ENCODE measurements at places on chromosomes 6 and 20.
A peak's percentile ranks its signal among the peaks of the same experiment; 100 is the strongest.

DNA sequence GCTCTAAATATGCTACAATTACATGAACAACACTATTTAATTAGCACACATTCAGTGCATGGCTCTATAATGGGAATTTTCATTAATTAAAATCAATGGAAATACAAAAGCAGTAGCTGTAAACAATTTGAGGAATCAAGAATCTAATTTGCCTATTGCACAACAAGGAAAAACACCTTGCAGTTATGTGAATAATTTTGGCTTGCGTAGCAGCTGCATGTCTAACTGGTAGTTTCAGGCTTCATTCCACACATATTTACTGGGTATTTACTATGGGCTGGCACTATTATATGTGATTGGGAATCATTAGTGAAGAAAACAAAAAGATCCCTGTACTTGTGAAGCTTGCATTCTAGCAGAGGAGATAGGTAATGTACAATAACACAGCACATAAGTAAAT lies 26.4 kb downstream of the KIF6 start:
- DNase-seq = no peak

- peak; percentile 63 for DNase-seq
Observed at GRCh38 chr6:52574709-52575501, 2.0 kb downstream of the TRAM2 start.

- no peak for DNase-seq
Observed at GRCh38 chr20:48273843-48274242, 488.6 kb upstream of the SULF2 start.

GRCh38 chr6:45843848-45844521 lies 171.7 kb downstream of the CLIC5 start:
- DNase-seq = no peak

DNA sequence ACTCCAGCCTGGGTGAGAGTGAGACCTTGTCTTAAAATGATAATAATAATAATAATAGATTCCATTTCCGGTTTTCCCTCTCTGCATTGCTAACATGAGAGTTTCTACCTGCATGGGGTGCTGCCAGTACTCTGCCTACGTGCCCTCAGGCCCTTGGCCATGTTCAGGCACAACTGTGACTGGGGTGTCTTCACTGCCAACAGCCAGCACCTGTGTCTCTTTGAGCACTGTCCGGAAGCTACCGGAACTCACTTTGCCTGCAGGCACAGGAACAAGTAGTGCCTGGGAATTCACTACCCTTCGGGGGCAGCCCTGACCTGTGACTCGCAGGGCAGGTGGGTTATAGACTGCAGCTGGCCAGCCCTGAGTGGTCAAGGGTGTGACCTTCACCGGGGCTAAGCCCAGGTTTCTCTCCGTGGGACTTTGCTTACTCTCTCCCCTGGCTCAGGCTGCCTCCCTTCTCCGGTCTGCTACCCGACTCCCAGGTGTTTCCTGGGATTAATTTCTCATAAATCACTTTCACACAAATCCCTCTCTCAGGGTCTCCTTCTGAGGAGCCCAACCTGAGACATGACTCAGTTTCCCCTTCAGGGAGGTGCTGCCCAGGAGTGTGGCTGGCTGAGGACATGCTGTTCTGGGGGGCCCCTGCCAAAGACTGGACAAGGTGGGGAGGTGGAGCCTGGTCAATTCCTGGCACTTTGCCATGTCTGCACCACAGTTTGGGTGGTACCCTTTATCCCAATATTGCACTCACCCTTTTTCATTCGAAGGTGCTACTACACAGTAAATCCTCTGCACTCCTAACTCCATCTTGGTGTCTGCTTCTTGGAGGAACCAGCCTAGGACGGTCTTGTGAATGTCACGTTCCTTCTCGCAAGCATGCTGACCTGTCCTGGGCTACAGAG lies 79.5 kb upstream of the RALGAPA2 start:
- no peak for DNase-seq

DNA sequence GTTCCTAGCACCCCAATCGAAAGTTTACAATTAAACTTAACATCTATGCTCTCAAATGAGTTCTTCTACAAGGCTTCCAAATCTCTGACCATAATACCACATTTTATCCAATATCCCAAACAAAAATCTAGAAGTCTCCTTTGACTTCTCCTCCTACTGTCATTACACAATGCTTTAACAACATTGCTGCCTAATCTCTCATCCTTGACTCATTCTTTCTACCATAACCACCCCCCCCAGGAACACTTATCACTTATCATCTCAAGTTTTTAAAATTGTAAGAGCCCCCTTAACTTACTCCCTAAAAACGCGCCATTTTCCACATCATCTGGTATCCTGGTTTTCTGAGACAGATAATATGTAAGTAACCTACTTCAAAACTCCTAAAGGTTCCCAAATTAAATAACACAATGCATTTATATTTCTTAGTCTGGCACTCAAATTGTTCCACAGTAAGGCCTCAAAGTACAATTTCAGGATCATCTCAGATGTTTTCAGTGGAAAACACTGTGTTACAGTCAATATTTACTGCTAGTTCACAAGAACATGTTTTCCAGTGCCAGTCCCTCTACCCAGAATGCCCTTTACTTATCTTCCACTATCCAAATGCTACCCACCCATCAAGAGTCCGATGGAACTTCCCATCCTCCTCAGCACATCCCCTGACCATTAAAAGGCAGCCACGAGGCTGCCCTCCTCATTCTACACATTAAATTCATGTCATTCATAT lies 308.2 kb upstream of the THEMIS start:
- DNase-seq = no peak

- no peak for DNase-seq
Observed at GRCh38 chr20:47428164-47428563, 71.7 kb upstream of the ZMYND8 start.

DNA sequence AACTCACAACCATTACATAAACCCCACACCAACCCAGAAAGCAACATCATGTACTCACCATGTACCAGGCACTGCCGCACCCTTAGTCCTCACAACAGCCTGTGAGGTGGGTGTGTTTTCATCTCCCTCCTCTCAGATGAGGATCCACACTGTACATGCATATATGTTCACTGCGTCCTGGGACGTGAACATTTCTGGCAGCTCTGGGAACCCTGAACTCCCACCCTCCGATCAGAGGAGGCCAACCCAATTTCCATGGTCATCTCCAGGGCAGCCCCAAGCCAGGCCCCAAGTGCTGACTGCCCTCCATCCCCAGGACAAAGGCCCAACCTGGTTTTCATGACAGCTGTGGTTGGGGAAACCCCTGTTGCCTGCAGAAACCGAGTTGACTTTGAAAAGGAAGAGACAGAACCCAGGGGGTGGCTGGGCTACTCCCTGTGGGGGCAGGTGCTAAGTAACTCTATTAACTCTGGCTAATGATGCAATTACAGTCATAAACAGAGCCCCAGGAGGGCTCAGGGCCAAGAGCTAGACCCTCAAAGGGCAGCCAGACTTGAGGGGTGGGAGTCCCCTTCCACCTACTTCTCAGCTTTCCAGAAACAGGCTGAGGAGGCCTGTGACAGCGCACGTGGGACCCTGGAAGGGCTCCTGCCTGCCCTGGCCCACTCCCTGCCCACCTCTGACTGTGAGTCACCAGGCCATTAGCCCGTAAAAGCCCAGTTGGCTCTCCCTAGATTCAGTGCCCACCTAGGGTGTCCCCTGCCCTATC lies 2.6 kb downstream of the TFEB start:
- peak; percentile 40 for DNase-seq

GRCh38 chr6:156421933-156422332 lies 355.2 kb upstream of the ARID1B start:
- no peak for DNase-seq

GRCh38 chr6:137550535-137550934 lies 56.3 kb upstream of the OLIG3 start:
- no peak for DNase-seq

- DNase-seq = no peak
Observed at GRCh38 chr6:121799574-121799973, 364.1 kb downstream of the GJA1 start.

DNA sequence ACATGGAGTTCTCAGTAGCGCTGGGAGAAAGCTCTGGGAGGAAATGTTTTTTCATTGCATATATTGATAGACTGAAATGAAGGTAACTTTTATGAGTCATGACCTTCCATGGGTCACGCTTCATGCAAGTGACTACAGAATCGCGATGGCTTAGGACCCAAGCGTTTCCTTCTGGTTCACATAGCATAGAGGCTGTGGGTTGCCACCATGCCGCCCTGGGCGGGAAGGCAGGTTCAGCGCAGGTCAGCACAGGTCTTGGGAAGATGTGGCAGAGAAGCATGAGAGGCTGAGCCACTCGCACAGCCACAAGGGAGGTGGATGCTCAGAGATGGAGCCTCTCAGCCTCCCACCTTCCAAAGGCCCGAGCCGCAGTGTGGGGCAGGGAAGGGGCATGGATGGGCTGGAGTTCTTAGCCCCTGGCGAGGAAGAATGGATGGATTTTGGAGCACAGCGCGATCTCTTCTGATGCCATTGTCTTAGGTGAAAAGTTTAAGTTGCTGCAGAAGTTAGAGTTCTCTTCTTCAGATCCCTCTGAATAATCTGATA lies 219.5 kb downstream of the SMOC2 start:
- no peak for DNase-seq

- peak; percentile 53 for DNase-seq
Observed at GRCh38 chr20:23995905-23996666, 7.5 kb upstream of the GGTLC1 start.

GRCh38 chr20:14612391-14612790 lies 275.0 kb upstream of the FLRT3 start:
- no peak for DNase-seq

GRCh38 chr20:57289391-57290177 lies 23.1 kb upstream of the BMP7 start:
- DNase-seq = no peak

- no peak for DNase-seq
Observed at GRCh38 chr20:63525185-63525584, 4.6 kb downstream of the PPDPF start.

- no peak for DNase-seq
Observed at GRCh38 chr6:20173833-20174792, 38.2 kb downstream of the MBOAT1 start.

- DNase-seq = no peak
Observed at GRCh38 chr20:58131551-58132142, 96.8 kb downstream of the ANKRD60 start.

- DNase-seq = peak; percentile 61
Observed at GRCh38 chr6:138517635-138518034, 18.3 kb upstream of the NHSL1 start.

- DNase-seq = no peak
Observed at GRCh38 chr6:12483712-12484111, 193.6 kb downstream of the EDN1 start.

DNA sequence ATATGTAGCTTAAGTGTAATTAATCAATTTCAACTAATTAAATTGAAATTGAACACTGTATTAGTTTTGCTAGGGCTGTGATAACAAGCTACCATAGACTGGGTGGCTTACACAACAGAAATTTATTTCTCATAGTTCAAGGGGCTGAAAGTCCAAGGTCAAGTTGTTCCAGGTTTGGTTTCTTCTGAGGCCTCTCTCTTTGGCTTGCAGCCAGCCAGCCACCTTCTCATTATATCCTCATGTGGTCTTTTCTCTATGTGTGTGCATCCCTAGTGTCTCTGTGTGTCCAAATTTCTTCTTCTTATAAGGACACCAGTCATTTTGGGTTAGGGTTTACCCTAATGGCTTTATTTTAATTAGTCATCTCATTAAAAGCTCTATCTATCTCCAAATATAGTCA lies 611.7 kb downstream of the UTRN start:
- no peak for DNase-seq

DNA sequence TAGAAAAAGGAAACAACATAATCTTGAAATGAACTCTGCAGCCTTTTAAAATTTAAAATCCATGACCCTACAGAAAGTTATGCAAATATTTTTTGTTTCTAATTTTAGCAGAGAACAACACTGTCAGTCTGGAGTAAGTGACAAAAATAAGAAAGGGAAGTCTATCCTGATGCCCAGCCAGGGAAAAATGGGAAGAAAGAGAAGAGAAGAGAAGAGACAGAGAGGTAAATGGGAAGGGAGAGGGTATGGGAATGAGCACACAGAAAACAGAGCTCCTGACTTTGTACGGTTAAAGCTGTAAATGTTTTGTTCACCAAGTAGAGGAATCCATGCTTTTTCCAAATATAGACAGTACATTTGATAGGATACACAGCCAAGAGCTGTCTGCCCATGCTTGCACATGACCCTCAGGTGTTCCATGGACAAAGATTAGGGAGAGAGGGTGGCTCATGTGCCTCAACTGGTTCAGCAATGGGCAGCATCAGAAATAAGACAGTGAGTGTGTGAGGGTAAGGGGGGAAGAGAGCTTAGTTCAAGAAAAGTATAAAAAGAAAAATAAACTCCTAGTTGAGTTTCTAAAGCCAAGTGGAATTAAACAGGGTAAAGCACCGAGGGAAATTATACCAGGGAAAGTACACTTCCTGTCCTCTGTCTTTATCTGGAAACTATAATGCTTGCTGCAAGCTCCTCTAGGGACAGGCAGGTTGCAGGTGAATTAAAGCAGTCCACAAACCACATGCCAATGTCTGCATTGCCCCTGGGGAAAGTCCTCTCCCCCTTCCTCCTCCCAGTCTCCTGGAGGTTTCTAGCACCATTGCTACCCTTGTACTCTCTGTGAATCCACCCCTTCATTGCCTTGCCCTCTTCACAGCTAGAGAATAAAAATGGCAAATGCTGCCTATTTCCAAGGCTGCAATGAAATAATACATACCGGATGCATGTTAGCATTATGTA lies 30.0 kb downstream of the MAP3K5 start:
- no peak for DNase-seq

DNA sequence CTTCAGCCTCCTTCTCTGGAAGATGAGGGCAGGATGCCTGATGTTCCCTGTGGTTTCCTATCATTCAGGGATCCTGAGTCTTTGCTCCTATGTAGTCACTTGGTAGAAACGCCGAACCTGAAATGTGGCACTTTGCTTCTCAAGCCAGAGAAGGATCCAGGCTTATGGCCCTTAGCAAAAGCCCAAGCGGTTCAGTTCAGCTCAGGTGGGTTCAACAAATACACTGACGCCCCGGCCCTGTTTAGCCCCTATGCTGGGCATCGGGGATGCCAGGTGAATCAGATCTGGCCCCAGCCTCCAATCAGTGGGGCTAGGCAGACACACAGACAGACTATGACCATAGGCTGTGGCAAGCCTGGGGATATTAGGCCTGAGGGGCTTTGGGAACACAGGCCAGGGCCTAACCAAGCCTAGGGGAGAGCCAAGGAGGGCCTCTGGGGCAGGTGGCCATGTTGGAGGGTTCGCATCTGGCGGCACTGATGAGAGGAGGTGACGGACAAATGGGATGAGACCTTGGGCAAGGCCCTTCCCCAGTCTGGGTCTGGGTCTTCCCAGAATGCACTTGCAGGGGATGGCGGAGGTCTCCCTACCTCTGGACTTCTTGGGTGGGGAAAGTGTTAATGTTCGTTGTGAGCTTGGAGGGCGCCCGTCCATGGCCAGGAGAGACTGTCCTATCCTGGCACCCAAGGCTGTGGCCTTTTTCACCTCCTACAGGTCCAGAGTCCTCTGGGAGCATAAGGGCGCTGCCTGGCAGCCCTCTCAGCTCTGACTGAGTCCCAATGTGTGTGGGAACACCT lies 17.6 kb upstream of the SRC start:
- no peak for DNase-seq

DNA sequence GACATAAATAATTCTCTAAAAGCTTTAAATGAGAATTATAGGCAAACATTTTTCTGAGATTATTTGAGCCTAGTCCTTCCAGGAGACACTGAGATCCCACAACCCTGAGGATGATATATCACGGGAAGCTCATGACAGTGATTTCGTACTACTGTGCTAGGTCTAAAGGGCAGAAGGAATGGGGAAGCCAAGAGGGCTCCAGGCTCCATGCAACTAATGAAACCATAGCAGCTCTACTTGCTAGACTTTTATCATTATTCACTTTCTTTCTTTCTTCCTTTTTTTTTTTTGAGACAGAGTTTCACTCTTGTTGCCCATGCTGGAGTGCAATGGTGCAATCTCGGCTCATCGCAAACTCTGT lies 57.3 kb upstream of the SGK1 start:
- DNase-seq = no peak

- no peak for DNase-seq
Observed at GRCh38 chr6:137910424-137910834, 43.4 kb downstream of the TNFAIP3 start.
